ENCODE measurements at places on chromosomes 12 and 14.

DNA sequence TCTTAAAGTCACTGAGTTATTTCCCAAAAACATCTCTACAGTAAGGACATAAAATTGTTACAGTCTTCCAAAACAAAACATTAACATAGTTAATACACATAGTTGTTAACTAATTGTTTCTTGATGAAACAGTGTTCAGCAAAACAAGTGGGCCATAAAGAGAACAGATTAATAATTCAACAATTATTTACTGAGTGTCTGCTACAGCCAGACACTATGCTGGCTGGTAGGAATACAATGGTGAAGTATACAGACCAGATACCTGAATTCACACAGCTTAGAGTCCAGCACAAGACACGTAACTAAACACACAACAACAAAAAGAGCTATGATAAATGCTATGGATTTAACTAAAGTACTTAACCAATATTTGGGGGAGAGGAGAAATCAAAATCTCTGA is 47.0 kb downstream of the PPP1R12A start:
- no peak for DNase-seq

DNA sequence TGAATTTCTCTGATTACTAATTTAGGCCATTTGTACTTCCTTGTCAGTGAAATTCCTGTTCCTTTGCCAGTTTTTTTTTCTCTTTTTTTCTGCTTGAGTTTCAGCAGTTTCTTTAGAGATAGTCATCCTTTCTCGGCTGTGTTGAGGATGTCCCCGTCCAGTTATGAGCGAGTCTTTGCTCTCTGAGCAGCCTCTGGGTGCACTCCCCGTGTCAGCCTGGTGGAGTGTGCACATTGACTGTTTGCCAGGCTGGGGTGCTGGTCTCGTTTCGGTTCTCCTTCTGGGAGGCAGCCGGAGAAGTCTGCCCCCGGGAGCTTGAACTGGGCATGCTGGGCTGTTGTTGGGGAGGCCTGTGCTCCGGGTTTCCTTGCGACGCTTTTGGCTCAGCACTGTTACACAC is 3.0 kb downstream of the PACS2 start:
- no peak for DNase-seq

DNA sequence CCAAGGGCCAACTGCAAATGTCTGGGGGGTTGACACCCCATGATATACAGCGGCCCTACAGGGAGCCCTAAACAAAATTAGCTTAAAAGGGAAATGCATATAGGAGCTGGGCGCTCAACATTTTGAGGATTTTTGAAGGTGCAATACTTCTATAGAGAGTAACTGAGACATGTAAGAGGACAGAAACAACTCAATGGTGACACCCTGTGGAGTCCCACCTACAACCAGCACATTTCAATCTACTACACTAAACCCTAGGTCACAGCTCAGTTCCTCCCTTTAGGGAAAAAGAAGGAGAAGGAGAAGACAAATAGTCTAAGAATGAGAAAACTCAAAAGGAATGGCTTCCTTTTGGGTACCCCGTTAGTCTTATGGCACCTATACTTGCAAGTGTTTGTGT is 1010.5 kb upstream of the NOVA1 start:
- no peak for DNase-seq

GRCh38 chr12:106234449-106234848 is 13.4 kb downstream of the CKAP4 start:
- no peak for DNase-seq

Data from breast epithelium (tissue), 4 donors.